ENCODE measurements at places on chromosomes 3 and 15.

- DNase-seq = no peak
Observed at GRCh38 chr3:119703820-119704531, 1.2 kb downstream of the CFAP91 start.

DNA sequence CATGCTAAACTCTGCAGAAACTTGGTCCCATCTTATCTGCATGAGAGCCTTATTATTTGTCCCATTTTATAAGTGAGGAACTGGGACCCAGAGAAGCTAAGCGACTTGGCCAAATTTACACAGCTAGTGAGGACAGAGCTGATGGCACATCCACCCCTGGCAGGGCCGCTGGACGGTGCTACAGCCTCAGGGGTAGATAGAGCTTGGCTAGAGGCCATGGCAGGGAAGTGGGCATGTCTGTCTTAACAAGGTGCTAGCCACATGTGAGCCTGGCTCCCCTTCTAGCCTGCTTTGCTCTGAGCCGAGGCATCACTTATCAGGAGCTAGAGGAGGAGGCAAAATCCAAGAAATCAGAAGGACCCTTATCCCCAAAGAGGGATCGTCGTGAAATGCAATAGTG is 36.7 kb upstream of the SYNM start:
- DNase-seq = no peak

DNA sequence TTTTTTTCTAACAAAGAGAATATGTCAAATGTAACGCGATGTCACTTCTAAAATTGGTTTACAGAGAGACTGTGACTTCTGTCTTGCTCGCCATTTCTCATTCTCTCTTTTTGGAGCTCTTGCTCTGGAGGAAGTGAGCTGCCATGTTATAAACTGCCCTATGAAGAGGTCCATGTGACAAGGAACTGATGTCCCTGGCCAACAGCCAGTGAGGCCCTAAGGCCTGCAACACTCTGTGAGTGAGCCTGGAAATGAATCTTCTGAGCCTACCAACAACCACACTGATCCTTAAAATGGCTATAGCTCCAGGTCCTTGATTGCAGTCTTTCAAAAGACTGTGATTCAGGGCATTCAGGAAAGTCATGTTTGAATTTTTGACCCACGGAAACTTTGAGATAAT is 49.9 kb downstream of the NMD3 start:
- DNase-seq = no peak

- no peak for DNase-seq
Observed at GRCh38 chr15:91050128-91050455, 27.7 kb upstream of the VPS33B start.

GRCh38 chr3:182783106-182783505 is 10.2 kb upstream of the ATP11B start:
- DNase-seq = no peak

DNA sequence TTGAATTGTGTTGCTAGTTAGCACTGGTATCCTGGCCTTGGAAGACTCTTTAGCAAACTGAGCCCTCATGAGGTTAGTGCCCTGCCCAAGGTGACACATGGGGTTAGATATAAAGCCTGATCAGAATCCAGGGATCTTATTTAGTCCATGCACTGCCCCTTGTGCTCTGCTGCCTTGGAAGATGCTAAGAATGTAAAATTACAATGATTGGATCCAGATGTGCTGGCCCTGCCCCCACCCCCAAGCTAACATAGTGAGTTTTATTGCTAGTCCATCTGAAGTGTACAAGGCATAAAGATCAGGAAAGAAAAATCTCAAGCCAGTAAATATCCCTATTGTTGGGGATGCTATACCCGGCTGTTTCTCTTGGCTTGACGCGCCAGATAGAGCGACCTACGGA is 248.1 kb upstream of the C2CD4B start:
- no peak for DNase-seq

- DNase-seq = peak; percentile 46
Observed at GRCh38 chr15:28991236-28992171, 105.7 kb downstream of the APBA2 start.

- DNase-seq = no peak
Observed at GRCh38 chr3:174132421-174133042, 726.6 kb upstream of the NAALADL2 start.

GRCh38 chr3:195805181-195805580 is 6.5 kb downstream of the MUC4 start:
- DNase-seq = no peak

DNA sequence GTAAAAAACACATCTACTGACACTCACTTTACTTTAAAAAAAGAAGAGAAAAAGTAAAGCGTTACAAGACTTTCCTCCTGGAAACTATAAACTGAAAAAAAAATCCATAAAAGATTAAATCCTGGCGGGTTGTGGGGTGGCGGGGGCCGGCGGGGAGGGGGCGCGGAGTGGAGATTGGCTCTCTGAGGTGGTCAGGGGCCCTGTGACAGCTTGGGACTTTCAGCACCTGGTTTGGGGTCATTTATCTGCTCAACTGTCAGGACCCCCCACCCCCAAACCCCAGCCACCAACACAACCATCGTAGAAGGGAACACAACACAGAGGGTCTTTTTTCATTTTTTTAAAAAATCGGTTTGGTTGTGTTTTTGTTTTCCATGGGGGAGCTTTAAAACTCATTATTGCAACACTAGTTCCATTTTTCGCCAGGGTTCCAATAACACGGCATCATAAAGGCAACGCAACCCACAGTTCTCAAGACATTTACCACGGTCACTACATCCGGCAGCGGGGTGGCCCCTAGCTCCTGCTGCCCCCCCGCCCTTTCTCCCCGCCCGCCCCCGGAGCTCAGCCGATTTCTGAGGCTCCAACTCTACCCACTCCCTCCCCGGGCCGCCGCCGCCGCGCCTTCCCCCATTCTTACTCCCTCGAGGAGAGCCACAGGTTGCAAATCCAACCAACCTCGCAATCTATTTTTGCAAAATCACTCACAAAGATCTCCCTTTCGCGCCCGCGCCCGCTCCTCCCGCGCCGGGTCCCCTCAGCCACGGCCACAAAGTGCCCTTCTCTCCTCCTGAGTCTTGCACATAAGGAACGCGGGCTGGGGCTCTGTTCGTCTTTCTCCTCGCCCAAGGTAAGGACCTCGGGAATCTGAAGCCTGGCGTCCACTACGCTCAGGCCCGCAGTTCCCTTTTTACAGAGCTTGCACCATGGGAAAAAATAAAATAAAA is 1.8 kb downstream of the BCL6 start:
- peak; percentile 47 for DNase-seq

DNA sequence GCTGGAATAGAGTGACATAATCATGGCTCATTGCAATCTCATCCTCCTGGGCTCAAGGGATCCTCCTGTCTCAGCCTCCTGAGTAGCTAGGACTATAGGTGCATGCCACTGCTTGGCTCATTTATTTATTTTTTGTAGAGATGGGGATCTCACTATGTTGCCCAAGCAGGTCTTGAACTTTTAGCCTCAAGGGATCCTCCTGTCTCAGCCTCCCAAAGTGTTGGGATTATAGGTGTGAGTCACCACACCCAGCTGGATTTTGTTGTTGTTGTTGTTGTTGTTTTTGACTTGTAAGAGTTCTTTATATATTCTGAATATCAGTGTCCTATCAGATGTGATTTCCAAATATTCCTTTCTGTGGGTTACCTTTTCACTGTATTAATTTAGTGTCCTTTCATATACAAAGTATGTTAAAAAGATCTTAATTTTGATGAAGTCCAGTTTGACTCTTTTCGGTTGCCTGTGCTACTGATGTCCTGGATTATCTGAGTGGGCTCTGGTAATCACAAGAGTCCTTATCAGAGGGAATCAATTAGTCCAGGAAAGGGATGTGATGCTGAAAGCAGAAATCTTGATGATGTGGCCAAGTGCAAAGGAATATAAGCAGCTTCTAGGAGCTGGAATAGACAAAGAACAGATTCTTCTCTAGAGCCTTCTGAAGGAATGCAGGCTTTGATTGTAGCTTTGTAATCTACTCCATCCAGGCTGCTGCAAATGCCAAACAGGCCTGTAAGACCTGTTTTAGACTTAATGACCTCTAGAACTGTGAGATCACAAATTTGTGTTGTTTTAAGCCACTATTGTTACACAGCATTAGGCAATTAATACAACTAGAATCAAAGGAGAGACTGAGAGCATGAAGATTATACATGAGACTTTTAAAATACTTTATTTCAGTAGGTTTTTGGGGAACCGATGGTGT is 30.2 kb downstream of the NCK1 start:
- no peak for DNase-seq

DNA sequence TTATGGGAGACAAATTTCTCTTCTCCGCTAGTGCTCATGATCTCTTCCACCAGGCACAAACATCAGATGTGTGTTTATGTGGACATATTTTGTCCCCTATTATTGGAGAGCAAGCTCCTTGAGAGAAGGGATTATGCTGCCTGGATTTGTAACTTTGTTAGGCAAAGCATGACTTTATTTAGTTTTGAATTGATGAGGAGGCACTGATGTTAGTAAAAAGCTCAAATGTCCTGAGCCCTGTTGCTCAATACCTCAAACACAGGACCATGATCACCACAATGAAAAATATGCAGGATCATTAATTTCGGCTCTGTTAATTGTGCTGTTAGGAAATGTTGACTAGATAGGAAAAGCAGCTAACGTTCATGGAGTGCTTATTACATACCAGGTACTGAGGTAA is 29.1 kb downstream of the SCG5 start:
- no peak for DNase-seq

DNA sequence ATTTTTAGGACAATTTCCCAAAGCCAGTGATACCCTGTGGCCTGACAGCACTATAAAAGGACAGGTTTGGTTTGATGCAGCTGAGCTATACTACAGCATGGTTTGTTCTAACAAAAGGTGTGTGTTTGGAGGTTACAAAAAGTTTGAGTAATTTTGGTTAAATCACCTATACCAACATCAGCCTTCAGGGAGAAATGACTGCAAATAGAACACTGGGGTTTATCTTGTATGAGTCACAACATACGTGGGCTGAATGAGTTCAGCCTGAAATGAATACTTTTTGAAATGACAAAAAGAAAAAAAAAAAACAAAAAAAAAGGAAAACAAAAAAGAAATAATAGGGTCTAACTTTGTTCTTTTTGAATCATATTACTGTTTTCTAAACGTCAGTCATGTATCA is 345.7 kb downstream of the CNTN3 start:
- DNase-seq = no peak

DNA sequence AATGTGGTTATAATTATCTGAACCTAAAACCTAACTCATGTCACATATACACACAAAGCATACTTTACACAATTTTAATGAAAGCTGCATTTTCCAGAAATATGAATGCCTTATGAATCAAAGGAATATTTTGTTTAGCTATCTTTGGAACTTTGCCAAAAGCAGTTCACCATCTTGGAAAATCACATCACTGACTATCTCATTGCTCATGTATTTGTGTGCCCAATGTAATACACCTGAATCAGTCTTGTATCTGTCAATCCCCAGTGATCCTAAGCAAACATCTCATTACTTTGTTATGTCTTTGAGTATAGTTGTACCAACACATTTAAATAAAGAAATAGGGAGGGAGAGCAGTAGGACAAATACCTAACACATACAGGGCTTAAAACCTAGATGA is 15.6 kb upstream of the CD47 start:
- DNase-seq = no peak

GRCh38 chr3:180358179-180358578 is 243.8 kb upstream of the TTC14 start:
- no peak for DNase-seq

All from substantia nigra (tissue), 51 donors.